ENCODE measurements at places on chromosomes 1 and 21. TPM values are rescaled to one million over a fixed set of nuclear protein-coding genes. Genes with fewer than 3 reads are reported as not detected.

CIART gene
- total RNA-seq, result 0.40 TPM

EFNA3 gene
- total RNA-seq, result 2.5 TPM

LHX8 gene
- total RNA-seq, result 1.3 TPM

HRNR gene
- not detected for total RNA-seq

RGS13 gene
- not detected for total RNA-seq

AK2 gene
- 266 TPM for total RNA-seq

PROK1 gene
- not detected for total RNA-seq

LORICRIN gene
- total RNA-seq, result not detected

AURKAIP1 gene
- 311 TPM for total RNA-seq

IFI44L gene
- total RNA-seq, result 0.34 TPM

FNDC10 gene
- total RNA-seq, result 3.6 TPM

C1orf116 gene
- total RNA-seq, result 0.04 TPM

CRYAA gene
- total RNA-seq, result not detected

RIT1 gene
- total RNA-seq, result 19.9 TPM

TRIM17 gene
- not detected for total RNA-seq

C8A gene
- not detected for total RNA-seq

TARBP1 gene
- 18.4 TPM for total RNA-seq

TTC39A gene
- total RNA-seq, result 1.6 TPM

RYR2 gene
- 8.0 TPM for total RNA-seq

SMIM1 gene
- not detected for total RNA-seq

CLEC20A gene
- total RNA-seq, result not detected

LGR6 gene
- total RNA-seq, result 0.23 TPM

SH2D2A gene
- 1.8 TPM for total RNA-seq

PRAMEF9 gene
- total RNA-seq, result not detected

SYT2 gene
- not detected for total RNA-seq

TSACC gene
- 0.50 TPM for total RNA-seq

NEK2 gene
- 45.5 TPM for total RNA-seq

S100A12 gene
- not detected for total RNA-seq

GLMN gene
- total RNA-seq, result 6.5 TPM

ZNF697 gene
- 27.9 TPM for total RNA-seq

DIRAS3 gene
- total RNA-seq, result 0.27 TPM

Data from A375 (cell line).